ENCODE measurements at places on chromosomes 13 and 19. TPM values are rescaled to one million over a fixed set of nuclear protein-coding genes. Genes with fewer than 3 reads are reported as not detected.

GRCh38 chr19:2487842-2488241, 11.9 kb downstream of the GADD45B start:
- DNase-seq, result no peak

- no peak for DNase-seq
Observed at GRCh38 chr13:31053091-31053490, 108.6 kb downstream of the HSPH1 start.

DNA sequence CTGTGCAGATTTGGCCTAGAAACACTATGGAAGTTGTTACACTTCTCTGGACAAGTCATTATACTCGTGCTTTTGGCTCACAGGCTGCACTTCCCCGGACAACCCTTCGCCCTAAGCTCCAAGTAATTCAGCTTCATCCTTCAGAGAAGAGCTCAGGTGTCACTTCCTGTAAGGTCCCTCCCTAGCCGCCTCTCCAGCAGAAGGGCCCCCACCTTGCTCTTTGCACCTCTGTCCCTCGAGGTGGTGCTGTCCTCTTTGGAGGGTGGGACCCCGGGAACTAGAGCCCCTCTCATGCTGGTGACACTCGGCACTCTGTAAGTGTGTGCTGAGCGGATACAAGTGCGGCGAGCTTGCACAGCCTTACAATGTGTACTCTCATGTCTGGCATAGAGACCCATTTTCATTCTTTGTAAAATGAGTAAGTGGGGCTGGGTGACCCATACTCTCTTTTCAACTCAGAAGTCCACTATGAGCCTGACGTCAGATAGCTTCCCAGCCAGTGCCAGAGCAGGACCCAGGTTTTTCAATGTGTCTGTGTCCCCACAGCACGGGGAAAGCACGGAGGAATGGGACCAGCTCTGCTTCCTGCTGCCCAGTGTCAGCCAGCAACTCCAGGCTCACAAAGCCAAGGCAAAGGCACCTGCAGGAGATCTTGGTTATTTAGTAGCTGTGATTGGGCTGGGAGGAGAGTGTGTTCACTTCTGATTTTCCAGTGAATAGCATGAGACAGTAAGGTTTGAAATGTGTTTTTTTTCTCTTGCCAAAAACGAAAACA, 26.9 kb downstream of the CHAMP1 start:
- DNase-seq, result no peak

- DNase-seq, result peak; percentile 73
Observed at GRCh38 chr13:111967572-111968201, 99.3 kb upstream of the SOX1 start.

DNA sequence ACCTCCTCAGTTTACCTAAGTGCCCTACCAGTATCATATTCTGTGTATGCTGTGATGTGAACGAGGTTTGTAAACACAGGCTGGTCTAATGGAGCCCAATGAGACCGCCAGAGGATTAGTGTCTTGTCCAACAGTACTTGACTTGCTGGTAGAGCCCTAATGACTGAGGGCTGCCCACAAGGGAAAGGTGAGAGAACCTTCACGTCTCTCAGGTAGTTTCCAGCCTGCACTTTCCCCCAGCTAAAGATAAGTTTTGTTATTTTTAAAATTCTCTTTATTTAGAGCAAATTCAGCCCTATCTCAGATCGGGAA, 498 bp upstream of the RBM26 start:
- no peak for DNase-seq

GRCh38 chr13:49833402-49833801, 40.9 kb upstream of the KPNA3 start:
- no peak for DNase-seq

DNA sequence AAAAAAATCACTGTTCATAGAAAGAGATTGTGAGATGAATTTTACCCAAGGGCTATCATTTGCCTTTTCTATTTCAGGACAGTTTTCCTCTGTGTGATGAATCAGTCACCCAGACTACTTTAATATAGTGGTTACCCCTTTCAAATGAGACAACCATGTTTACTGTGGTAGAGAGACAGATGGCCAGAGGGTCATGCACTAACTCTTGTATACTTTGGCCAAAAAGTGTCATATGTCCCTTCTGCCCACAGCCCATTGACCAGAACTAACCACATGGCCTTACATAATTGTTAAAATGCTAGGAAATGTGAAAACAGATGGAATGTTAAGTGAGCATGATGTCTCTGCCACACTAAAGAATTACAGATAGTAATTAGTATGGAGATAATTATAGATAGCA, 498.7 kb downstream of the DACH1 start:
- no peak for DNase-seq

- DNase-seq, result no peak
Observed at GRCh38 chr13:93882086-93882651, 597.3 kb downstream of the DCT start.

GRCh38 chr13:79482281-79482970, 1.5 kb downstream of the NDFIP2 start:
- no peak for DNase-seq

DNA sequence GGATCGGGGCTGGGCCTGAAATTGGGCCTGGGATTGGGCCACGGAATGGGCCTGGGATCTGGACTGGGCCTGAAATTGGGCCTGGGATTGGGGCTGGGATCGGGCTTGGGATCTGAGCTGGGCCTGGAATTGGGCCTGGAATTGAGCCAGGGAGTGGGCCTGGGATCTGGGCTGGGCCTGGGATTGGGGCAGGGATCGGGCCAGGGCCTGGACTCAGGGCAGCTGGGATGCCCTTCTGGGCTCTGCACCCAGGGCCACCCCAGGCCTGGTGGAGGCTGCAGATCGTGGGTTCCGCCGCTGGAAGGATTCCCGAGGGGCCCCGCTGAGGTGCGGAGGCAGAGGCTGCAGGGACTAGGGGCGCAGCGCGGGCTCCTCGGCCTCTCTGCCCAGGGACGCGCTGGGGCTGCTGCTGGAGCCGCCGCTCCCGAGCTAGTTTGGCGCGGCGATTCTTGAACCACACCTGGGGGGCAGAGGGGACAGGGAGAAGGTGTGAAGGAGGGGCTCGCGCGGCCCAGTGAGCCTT, 1.8 kb downstream of the TPRX1 start:
- DNase-seq, result no peak

GRCh38 chr13:27482983-27483382, 32.6 kb upstream of the MTIF3 start:
- DNase-seq, result no peak

GRCh38 chr13:34655554-34655953, 286.5 kb upstream of the NBEA start:
- no peak for DNase-seq

- no peak for DNase-seq
Observed at GRCh38 chr19:50198431-50199258, 4.8 kb upstream of the MYH14 start.

The STRN4 gene
- 104 TPM for polyA plus RNA-seq

The MEGF8 gene
- 36.5 TPM for polyA plus RNA-seq

The ADGRE2 gene
- polyA plus RNA-seq, result 0.73 TPM
